ENCODE measurements at places on chromosomes 11 and 22. TPM values are rescaled to one million over a fixed set of nuclear protein-coding genes. Genes with fewer than 3 reads are reported as not detected.

- DNase-seq, result no peak
- H3K27me3 ChIP-seq, result no peaks in the 10 kb centered on the region
- no peaks in the 10 kb centered on the region for H3K4me1 ChIP-seq
- H3K4me3 ChIP-seq, result no peak overlapping the region
Observed at GRCh38 chr22:47129902-47130635, 367.6 kb downstream of the TBC1D22A start.

- no peak for DNase-seq
- no peaks in the 10 kb centered on the region for H3K36me3 ChIP-seq
- no peak overlapping the region for H3K27ac ChIP-seq
- no peaks in the 10 kb centered on the region for H3K4me1 ChIP-seq
- no peak overlapping the region for H3K4me3 ChIP-seq
Observed at GRCh38 chr22:22098457-22099193, 116.0 kb upstream of the TOP3B start.

DNA sequence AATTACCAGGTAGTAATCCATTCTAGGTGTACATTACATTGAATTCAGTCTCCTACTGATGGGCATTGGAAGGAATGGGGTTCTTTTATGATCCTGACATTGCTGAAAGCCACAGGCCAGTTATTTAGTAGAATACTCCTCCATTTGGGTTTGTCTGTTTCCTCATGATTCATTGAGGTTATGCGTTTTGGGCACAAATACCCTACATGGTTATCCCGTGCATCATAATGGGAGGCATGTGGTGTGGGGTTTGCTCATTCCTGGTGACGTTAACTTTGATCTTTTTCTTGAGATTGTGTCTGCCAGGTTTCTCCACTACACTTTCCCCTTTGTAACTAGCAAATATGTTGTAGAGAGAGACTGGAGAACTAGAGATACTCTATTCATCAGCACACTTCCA, 5.5 kb downstream of the FOLR3 start:
- H3K27ac ChIP-seq, result no peak overlapping the region
- H3K36me3 ChIP-seq, result no peaks in the 10 kb centered on the region
- no peaks in the 10 kb centered on the region for H3K4me1 ChIP-seq
- no peaks in the 10 kb centered on the region for H3K27me3 ChIP-seq
- H3K4me3 ChIP-seq, result no peak overlapping the region

GRCh38 chr11:116707746-116708145, 65.0 kb downstream of the BUD13 start:
- no peak for DNase-seq
- no peaks in the 10 kb centered on the region for H3K27me3 ChIP-seq

DNA sequence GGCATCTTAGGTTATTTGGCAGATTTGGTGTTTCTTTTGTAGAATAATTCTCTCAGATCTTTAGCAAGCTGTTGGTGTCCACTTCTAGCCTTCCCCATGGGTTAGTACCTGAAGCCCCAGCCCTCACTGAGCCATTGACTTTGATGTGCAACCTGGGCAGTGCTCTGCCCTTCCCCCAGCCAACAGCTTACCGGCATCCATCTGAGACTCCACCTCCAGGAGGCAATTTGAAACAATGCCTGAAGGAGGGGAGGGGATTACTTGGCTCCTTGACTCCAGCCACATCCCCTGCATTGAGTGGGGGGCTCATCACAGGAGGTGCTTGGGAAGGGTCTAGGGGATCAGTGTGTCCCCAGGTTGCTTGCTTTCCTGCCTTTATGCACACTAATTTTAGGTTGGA, 114.8 kb downstream of the TRIM29 start:
- no peaks in the 10 kb centered on the region for H3K27me3 ChIP-seq
- H3K36me3 ChIP-seq, result no peaks in the 10 kb centered on the region
- DNase-seq, result peak; percentile 74
- peaks cover 12% of the 10 kb centered on the region for H3K4me1 ChIP-seq
- H3K4me3 ChIP-seq, result no peak overlapping the region
- H3K27ac ChIP-seq, result no peak overlapping the region

DNA sequence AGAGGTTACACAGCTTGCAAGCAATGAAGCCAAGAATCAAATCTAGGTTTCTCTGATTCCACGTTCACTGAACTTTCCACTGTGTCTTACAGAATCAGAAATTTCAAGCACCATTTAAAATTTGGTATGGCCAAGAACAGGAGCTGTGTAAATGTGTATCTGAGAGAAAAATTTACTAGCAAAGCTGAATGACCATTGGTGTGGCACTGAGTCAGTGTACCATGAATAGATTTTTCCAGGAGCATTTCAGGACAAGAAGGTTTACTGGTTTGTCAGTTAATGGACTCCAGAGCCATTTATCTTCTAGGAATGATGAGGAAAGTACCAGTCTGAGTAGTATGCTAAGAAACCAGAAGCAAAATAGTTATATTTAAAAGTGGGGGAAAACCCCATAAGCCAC, 269.4 kb upstream of the FAT3 start:
- no peak overlapping the region for H3K27ac ChIP-seq
- H3K27me3 ChIP-seq, result no peaks in the 10 kb centered on the region
- H3K4me3 ChIP-seq, result no peak overlapping the region
- H3K36me3 ChIP-seq, result peaks cover 5% of the 10 kb centered on the region
- H3K4me1 ChIP-seq, result no peaks in the 10 kb centered on the region

- H3K4me3 ChIP-seq, result peak overlapping the region; percentile 16
- peaks cover 86% of the 10 kb centered on the region for H3K36me3 ChIP-seq
- H3K27me3 ChIP-seq, result no peaks in the 10 kb centered on the region
- no peaks in the 10 kb centered on the region for H3K4me1 ChIP-seq
- no peak overlapping the region for H3K27ac ChIP-seq
- DNase-seq, result peak; percentile 54
Observed at GRCh38 chr11:34468209-34468841, 29.6 kb downstream of the CAT start.

DNA sequence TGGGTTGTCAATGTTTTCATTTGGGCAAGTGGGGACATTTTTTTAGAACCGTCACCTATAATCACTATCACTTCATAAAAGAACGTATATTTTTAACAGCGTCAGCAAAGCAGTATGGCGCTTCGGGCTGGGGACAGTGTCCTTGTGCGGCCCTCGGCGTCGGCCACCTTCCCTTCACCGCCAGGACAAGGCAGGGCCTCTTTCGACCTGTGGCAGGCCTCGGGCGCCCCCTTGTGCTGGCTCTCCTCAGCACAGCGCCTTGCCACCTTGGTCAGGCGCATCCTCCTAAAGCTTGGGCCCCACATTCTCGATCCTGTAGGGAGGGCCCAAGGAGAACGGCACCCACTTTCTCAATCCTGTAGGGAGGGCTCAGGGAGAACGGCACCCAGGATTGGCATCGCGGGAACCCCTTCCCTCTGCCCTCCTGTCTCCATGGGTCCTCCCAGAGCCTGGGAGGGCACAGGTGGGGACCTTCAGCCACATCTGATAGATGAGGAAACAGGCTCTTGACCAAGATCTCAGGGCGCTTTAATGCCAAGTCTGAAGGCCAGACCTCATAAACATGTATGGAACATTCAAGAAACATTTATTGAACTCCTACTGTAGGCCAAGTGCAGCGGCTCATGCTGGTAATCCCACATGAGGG, 11.5 kb upstream of the FADD start:
- H3K27me3 ChIP-seq, result no peaks in the 10 kb centered on the region
- no peak overlapping the region for H3K27ac ChIP-seq
- no peaks in the 10 kb centered on the region for H3K4me1 ChIP-seq
- no peaks in the 10 kb centered on the region for H3K36me3 ChIP-seq

- H3K27me3 ChIP-seq, result no peaks in the 10 kb centered on the region
- no peaks in the 10 kb centered on the region for H3K36me3 ChIP-seq
- peaks cover 15% of the 10 kb centered on the region for H3K4me1 ChIP-seq
Observed at GRCh38 chr11:13924801-13925327, 37.7 kb upstream of the SPON1 start.

DNA sequence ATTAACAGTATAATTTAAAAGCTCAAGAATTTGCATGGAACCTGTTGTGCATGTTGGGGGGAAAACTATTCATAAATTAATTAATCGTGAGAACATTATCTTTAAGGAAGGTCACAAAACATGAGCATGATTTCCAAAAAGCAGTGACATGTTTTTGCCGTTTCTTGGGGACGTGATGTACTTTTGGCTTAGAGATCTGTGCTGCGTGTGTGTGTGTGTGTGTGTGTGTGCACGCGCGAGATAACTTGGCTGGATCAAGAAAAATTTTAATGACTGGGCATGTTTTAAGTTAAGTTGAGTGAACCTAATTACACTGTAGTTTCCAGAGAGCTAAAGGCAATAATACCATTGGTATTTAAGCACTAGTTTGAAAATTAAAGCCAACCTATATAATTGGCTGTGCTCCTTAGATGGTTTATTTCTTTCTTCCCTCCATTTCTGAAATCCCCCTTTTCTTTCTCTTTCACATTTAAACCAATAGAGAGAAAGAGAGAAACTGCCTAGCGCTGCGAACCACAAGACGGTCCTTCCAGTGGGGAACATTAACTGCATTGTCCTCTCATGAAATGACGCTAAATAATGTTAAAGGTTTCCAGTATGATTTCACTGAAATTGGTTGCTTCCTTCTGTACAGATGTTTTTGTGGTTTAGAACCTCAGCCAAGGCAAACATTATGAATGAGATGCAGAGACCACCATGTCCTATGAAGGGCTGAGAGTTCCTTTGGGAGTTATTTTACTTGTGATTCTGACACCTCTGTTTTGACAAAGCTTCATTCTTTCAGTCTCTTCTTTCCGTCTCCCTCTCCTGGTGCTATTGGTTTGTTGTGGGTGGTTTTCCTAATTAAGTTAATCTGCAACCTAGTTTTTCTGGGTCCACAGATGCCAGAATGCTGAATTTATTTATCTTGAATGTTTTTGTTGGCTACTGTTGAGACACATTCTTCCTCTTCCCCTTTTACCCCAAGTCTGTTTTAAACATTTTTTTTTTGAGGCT, 51.7 kb downstream of the ZBTB16 start:
- H3K27me3 ChIP-seq, result no peaks in the 10 kb centered on the region
- H3K4me1 ChIP-seq, result no peaks in the 10 kb centered on the region
- DNase-seq, result no peak
- no peak overlapping the region for H3K4me3 ChIP-seq
- H3K27ac ChIP-seq, result no peak overlapping the region

GRCh38 chr11:16603245-16603644, 135.2 kb upstream of the C11orf58 start:
- H3K36me3 ChIP-seq, result no peaks in the 10 kb centered on the region
- H3K27ac ChIP-seq, result no peak overlapping the region
- H3K27me3 ChIP-seq, result peaks cover 57% of the 10 kb centered on the region
- DNase-seq, result peak; percentile 31
- H3K4me3 ChIP-seq, result no peak overlapping the region

GRCh38 chr11:98194611-98195010, 826.1 kb upstream of the CNTN5 start:
- no peaks in the 10 kb centered on the region for H3K27me3 ChIP-seq
- no peak for DNase-seq
- no peak overlapping the region for H3K27ac ChIP-seq
- no peak overlapping the region for H3K4me3 ChIP-seq

GRCh38 chr11:103789952-103790351, 246.5 kb upstream of the DDI1 start:
- no peaks in the 10 kb centered on the region for H3K4me1 ChIP-seq
- H3K27ac ChIP-seq, result no peak overlapping the region
- DNase-seq, result no peak
- no peaks in the 10 kb centered on the region for H3K27me3 ChIP-seq

DNA sequence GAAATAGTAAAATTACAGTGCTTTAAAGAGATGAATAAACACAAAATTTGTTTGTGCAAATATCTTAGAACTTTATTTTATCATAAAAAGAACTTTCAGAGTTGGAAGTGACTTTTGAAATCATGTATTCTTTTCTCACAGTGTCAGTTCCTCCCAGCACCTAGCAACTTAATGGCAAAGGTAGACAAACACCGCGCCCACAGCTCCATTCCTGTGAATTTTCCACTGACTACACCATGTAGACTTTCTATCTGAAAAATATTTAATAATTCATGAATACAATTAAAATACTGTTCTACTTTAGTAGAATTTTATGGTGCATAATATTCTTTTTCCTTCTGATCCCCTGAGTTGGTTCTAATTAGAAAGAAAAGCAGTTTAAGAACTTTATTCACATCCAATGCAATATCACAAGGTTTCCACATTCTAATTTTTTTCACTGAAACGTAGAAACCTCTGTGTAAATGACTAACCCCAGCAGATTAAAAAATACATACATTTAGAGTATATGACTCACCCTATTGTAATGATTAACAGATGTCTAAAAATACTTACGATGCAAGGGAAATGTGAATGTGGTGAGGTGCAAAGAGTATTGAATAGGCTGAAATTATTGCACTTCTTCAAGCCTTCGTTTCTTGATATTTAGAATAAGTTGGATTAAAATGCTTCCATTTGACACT, 218.2 kb upstream of the CCDC179 start:
- H3K27ac ChIP-seq, result no peak overlapping the region
- DNase-seq, result no peak
- no peaks in the 10 kb centered on the region for H3K27me3 ChIP-seq
- H3K4me3 ChIP-seq, result no peak overlapping the region
- H3K4me1 ChIP-seq, result no peaks in the 10 kb centered on the region
- no peaks in the 10 kb centered on the region for H3K36me3 ChIP-seq

Gene CDON
- 17.2 TPM for total RNA-seq

Gene OR4D5
- total RNA-seq, result not detected

Gene PKDREJ
- 0.09 TPM for total RNA-seq

Gene KCNQ1
- total RNA-seq, result 2.2 TPM

All from H9 (cell line).